ENCODE measurements at places on chromosomes 6 and 20.

- DNase-seq = no peak
Observed at GRCh38 chr6:90463874-90464273, 123.0 kb downstream of the MAP3K7 start.

- DNase-seq = no peak
Observed at GRCh38 chr6:36083446-36083845, 46.9 kb upstream of the MAPK13 start.

GRCh38 chr20:62772619-62772989, 23.7 kb upstream of the MRGBP start:
- DNase-seq = no peak

DNA sequence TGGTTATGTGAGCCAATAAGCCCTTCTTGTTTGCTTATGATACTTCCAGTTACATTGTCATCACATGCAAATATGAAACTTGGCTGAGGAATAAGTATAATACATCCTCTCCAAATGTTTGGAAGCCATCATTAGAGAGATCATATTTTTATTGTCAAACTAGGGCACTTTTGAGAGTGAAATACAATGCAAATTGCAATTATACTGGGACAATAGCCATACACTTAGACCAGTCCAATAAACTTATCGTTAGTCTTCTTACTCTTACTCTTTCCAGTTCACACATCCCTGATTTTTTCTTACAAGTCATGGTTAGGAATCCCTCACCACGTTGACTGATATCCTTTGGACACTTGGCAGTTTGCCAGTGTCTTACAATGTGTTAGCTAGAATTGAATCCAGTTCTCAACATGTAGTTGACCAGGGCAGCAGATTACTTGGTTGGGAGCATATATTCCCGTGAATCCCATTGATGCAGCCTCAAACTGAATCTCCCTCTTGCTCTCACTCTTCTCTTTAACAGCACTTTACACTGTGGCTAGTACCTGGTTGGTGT, 519.7 kb upstream of the ID4 start:
- no peak for DNase-seq

DNA sequence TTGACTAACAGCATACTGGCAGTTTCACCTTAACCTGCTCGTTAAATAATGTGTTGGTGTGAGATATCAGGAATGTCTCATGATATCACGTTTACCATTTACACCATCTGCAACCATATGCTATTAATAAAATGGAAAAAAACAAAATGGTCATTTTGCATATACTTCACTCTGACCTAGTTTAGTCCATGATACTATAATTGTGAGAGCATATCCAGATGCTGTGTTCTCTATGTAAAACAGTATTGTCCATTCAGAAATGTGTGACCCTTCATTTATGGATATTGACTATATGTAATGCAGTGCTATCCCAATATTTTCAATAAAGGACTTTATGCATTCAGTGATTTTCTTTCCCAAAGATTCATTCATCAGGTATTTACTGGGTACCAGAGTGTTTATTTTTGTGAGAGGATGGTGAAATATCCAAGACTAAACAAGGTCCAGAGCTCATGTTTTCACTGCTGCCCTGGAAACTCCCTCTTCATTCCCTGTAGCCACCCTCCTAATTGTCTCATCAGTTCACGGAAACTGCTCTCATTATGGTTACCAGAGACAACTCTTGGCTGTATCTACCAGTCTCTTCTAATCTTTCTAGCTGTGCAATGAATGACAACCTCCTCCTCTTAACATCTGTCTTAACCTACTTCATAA, 25.7 kb upstream of the HINT3 start:
- no peak for DNase-seq

- no peak for DNase-seq
Observed at GRCh38 chr6:13427316-13427715, 60.1 kb downstream of the GFOD1 start.

DNA sequence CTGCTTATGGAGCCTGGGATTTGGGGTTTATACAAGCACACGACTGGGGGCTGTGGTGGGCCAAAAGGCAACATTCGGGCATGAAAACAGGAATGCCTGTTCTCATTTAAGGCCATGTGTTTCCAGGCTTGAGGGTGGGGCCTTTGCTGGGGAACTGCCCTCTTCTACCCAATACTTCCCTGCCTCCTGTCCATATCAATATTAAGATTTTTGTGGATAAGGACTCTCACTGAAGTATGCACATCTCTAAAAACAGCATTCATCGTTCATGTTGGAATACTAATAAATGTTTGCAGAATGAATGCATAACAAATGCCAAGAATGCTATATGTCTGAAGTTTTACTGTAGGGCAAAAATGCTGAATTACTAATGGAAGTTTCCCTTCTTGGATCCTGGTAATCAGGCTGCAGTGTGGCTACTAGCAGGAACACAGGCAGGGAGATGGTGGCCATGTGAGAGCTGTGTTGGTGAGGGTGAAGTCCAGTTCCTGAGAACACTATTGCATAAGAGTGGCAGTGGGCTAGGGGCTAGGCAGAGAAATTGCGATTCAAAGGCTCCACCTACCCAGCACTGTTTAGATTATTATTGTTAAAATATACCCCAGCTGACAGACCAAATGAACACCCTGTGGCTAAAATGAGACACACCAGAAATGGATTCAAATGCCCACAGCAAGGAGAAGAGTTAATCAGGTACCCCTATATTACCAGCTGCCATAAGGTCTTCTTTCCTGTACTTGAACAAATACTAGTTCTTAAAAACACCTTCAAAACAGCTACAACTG, 644.3 kb downstream of the EPM2A start:
- no peak for DNase-seq

DNA sequence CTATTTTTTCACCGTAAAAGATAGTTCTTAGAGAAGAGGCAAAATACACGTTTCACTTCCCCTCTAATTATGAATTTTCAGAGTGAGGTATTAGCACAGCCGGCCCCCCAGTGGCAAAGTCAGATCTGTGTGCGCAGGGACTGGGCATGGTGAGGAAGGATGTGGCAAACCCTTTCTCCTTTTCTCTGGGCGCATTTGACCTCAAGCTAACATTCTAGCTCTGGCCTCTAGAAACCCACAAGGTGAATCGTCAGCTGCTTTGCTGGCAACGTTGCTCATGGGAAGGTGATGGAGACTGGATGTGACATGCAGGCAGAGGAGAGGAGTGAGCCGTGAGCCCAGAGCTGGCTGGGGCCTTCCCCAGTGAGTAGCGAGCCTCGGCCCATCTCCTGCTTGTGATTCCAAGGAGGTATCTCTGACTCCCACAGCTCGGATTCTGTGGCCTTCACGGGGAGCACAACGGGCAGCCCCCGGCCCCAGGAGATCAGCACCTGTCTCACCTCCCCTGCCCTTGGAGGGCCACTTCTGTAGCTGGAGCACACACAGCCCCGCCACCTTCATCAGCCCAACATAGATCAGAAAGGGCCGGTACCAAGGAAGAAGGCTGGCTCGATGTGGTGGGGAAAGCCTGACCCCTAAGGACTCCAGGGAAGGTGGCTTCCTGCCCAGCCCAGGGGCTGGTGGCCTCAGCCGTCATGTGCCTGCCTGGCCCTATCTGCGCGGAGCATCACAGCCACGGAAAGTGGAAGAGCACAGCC, 152.8 kb downstream of the TAF4 start:
- DNase-seq = no peak

DNA sequence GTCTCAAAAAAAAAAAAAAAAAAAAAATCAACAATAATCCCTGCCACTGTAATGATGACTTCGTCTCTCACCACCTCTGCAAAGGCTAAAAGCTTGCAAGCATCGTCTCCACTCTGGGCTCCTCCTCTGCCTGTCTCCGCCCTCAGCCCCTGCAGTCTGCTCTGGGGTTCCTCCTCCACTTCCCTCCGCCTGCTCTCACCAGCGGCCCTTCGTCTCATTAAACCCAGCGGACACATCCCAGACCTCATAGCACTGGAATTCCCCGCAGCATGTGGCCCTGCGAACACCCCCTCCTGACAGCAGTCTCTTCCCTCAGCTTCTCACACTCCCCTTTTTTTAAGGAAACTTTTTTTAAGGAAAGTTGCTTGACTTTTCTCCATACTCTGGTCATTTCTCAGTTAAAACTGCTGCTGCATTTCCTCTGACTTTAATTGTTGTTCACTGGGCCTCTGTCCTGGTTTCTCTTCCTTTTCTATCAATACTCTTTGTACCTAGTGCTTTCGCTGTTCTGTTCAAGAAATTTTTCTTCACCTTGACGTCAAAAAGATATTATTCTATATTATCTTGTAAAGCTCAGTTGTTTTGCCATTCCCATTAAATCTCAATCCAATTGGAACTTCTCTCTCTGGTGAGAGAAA, 70.9 kb upstream of the PLEKHG1 start:
- no peak for DNase-seq

- no peak for DNase-seq
Observed at GRCh38 chr20:39822667-39823066, 860.5 kb downstream of the DHX35 start.

- DNase-seq = no peak
Observed at GRCh38 chr6:11486486-11486885, 51.1 kb upstream of the TMEM170B start.

DNA sequence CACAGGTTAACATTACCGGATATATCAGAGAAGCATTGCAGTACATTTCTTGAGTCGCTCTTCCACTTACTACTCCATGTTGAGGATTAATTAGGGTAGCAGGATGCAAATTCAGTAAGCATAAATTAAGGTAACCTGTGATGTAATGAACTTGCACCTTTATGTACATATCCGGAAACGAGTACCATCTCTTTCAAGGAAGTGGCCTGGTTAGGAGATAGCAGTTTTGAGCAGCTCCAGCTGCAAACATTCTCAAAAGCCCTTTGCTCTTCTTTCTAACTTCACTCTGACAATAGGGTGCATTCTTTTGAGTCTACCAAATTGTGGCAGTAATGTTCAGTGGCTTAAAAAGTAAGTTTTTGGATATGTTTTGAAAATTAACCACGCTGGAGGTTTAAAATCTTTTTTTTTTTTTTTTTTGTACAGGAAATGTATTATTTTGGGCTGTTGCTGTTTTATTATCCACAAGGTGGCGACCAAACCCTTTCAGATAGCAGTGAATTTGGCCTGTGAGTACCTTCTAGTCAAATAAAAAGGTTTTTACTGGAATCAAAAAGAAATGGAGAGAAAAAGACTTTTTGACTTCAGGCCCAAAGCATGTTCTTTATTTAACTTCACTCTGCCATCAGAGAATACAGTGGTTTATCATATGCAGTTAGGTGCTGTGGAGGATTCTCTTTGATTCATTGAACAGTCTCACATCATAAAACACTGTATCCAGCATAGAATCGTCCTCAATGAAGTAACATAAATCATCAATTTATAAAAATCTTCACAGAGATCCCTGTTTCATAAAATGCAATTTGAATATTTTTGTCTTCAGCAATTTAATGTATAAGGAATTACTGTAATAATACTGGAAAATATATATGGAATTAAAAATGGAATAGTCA, 8.9 kb downstream of the FAM217B start:
- DNase-seq = peak; percentile 65

GRCh38 chr20:25867776-25868649, 171.4 kb upstream of the ZNF337 start:
- DNase-seq = peak; percentile 79

DNA sequence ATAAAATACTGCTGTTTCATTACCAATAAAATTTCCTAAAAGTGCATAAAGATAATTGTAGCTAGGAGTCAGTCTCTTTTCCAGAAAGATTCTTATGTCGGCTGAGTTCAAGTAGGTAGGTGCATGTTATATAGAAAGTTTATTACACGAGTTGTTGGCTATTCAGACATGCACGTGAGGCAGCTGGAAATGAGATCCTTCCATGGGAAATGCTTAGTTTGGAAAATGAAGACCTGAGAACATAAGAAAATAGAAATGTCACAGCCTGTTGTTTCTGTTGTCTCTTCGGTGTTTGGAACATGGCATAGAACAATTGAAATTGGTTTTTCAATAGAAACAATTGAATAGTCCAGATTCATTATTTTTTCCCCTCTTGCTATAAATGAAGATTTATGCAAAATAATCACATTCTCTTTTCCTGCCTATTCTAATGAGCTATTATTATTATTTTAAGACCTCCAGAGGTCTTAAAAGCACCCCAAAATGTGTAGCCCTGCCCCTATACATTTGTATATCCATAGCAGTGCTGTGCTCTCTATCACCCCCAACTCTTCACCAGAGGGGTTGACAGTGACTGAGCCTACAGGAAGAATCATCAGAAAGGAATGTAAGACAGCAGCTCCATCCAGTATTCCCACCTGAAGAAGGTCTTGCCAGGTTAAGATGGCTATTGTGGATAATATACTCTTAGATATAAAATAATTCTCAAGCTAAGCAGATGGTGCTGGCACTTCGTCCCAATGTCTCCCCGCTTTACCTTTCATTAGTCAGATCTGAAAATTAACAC, 82.2 kb downstream of the ZDHHC14 start:
- no peak for DNase-seq

- DNase-seq = no peak
Observed at GRCh38 chr6:81755551-81755950, 3.1 kb upstream of the TENT5A start.

DNA sequence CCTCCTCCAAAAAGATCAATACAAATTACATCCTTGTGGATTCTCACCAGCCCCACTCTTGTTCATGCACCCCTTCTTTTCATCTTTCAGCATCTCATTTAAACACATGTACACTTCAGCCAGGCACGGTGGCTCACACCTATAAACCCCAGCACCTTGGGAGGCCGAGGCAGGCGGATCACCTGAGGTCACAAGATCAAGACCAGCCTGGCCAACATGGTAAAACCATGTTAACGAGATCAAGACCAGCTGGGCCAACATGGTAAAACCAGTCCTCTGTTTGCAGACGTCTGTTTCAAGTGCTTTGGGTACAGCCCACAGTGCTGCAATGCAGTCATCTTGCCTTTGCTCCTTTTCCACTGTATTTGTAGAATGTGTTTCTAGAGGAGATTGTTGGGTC, 45.3 kb downstream of the ZMYND8 start:
- DNase-seq = no peak

DNA sequence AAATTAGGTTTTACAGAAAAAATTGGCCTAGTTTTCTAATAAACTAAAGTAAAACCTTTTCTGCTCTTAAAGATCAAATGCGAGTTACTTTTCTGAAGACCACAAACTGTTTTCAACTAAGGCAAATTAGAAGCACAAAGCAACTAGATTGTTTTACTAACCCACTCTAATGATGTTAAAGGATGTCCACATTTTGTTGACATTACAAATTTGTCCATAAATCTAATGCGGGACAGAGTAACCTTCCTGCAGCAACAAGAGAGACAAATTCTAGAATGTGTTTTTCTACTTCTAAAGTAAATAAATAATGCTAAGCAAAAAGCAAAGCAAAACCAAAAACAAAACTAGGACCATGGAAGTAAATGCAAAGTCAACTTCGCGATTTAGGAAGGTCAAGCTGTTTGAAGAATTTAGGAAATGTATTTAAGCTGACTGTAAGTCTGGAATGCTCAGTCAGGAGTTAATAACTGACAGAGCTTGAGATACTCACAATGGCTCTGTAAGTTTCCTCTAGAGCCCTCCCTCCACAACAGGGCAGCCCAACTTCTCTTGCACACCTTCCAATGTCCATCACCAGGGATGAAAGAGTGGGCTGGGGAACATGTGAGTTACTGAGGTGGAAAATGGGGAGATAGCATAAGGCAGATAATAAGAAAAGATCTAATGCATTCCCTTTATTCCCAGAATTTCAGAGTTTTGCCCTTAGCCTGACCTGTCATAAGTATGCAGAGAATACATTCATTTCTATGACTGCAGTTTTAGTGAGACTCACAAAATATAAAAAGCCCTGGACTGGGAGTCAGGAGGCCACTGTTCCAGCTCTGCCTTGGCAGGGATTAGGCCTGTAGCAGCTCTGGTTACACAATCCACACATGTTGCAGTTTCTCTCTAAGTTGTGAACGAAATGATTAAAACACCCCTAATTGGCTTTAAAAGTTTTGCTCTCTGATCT, 158.8 kb downstream of the FOXA2 start:
- no peak for DNase-seq

- peak; percentile 84 for DNase-seq
Observed at GRCh38 chr6:162973151-162973872, 245.5 kb downstream of the PACRG start.

- no peak for DNase-seq
Observed at GRCh38 chr6:87350516-87350915, 5.9 kb downstream of the C6orf163 start.
